ENCODE measurements at places on chromosomes 12 and 14. TPM values are rescaled to one million over a fixed set of nuclear protein-coding genes. Genes with fewer than 3 reads are reported as not detected.

The GYS2 gene
- not detected for total RNA-seq

The MRPL52 gene
- 45.1 TPM for total RNA-seq

The CBX5 gene
- total RNA-seq = 34.3 TPM

The FOXA1 gene
- 0.26 TPM for total RNA-seq

The ABCC9 gene
- 13.2 TPM for total RNA-seq

The SLC17A8 gene
- not detected for total RNA-seq

The CD4 gene
- 3.0 TPM for total RNA-seq

GRCh38 chr12:74671421-74671820 lies 133.8 kb downstream of the ATXN7L3B start:
- no peak for DNase-seq

GRCh38 chr14:74771399-74771798 lies 8.3 kb downstream of the YLPM1 start:
- no peak for DNase-seq

GRCh38 chr12:47725893-47726292 lies 603 bp upstream of the ENDOU start:
- DNase-seq = no peak

- no peak for DNase-seq
Observed at GRCh38 chr12:43291516-43291915, 260.5 kb downstream of the ADAMTS20 start.

DNA sequence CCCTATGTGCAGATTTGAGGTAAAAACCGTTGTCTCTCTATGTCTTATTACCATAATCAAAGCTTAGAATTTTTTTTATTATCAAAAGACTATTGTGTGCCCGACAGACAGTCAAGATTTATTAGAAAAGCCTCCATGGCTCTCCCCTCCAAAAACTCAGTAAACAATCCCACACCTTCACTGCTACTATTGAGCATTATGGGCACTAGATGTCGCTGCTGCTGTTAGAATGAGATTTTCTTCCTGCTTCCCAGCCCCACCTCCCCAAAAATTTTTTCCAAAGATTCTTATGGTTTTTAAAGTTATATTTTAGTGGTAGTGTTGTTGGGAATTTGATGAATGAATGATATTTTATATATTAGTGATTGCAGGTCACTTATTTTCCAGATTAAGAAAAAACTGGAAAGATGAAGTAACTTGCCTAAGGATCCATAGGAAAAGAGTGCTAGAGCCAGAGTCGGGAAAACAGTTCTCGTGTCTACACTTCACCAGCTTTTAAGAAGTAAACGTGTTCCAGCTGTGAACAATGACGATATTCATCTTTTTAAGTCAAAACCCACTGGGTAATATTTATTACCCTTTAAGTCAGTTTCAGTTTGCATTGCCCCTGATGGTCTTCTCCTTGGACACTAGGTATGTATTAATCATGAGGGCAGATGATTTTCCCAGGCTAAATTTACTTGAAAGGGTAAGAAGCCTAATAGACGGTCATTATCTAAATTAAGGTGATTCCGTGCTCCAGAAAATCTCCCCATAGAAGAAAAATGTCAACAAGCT lies 12.2 kb upstream of the FOXG1 start:
- DNase-seq = peak; percentile 59

DNA sequence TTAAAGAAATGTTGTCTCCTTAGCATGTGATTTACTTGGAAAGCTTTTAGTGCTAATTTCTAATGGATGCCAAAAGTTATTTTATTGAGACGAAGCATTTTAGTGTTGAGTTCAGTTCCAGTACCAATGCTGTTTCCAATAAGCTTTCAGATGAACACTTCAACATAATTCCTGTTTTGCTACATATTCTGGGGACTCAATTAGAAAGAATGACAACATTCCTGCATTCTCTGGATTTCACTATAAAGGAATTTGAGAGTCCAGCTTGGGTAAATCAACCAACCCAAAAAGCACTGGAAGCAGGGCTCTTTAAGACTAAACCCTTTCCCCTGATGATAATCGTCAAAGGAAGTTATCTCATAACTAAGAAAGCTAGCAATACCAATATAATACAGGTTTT lies 353.0 kb upstream of the TMTC1 start:
- DNase-seq = no peak

GRCh38 chr14:49892636-49893308 lies at the start of gene ARF6:
TSS of gene ARF6 (plus strand) at chr14:49893082. CDS start at chr14:49893737, 655 bp downstream.
- peak; percentile 99 for DNase-seq

DNA sequence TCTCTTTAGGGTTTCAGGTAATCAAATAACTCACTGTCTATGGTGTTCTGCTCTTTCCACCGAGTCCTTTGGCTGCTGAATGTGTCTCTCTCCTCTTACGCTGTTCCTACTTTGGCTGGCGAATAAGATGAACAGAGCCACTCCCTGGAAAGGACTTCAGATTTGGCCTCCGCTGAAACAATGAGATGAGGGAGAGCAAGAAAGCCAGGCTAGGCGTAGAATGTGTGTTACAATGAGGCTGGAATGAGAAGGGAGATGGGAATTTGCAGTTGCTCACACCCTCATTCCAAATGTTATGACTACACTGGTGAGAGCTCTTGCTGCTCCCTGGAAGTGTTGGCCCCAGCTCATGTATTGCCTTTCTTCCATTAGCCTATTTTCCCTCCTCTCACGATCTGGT lies at the start of gene MFAP5:
MFAP5 (minus strand) TSS at position 234 of the 400 bp plus-strand sequence. CDS start 722 bp downstream, outside the sequence.
- no peak for DNase-seq

GRCh38 chr12:22574921-22575320 lies 30.6 kb upstream of the C2CD5 start:
- no peak for DNase-seq

DNA sequence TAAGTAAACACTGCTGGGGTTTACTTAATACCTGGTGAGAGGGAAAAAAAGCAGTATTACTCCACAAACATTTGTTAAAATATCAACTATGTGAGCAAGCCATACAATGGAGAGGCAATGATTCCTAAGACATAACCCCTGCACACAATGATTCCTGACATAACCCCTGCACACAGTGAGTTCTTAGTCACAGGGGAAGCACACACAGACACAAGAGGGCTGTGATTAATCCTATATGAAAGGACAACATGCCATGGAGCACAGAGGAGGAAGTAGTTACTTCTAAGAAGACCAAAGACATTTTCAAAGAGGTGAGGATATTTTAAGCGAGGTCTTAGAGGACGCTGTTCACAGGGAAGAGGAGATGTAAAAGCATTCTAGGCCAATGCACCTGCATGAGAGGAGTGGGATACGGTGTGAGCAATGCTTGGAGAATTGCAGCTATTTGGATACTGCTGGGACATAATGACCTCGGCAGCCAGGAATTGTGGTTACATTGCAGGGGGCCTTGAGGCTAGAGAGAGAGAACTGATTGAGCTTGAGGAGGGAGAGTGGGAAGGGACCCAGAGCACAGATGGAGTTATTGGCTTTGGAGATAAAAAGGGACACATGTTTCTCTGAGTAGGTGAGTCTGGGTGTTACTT lies 211.9 kb downstream of the APAF1 start:
- no peak for DNase-seq

GRCh38 chr12:104741077-104741476 lies 217.0 kb downstream of the SLC41A2 start:
- no peak for DNase-seq

DNA sequence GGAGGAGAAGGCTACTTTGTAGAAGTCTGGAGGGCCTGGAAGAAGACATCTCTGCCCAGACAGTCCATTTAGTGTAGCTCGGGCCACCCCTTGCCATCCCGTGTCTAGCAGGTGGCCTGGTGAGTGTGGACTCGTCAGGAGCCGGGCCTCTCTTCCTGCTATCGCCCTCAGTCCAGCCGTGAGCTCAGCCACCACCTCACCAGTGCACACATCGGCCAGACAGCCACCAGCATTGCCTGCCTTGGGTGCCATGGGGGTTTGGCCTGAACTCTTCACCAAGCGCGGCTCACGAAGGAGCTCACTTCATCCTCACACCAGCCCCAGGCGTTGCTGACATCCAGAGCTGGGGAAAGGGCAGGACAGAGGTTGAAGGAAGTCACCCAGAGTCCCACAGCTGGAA lies 19.6 kb upstream of the TRAF3 start:
- DNase-seq = no peak

GRCh38 chr12:105698075-105698474 lies 367.6 kb downstream of the C12orf75 start:
- DNase-seq = no peak

DNA sequence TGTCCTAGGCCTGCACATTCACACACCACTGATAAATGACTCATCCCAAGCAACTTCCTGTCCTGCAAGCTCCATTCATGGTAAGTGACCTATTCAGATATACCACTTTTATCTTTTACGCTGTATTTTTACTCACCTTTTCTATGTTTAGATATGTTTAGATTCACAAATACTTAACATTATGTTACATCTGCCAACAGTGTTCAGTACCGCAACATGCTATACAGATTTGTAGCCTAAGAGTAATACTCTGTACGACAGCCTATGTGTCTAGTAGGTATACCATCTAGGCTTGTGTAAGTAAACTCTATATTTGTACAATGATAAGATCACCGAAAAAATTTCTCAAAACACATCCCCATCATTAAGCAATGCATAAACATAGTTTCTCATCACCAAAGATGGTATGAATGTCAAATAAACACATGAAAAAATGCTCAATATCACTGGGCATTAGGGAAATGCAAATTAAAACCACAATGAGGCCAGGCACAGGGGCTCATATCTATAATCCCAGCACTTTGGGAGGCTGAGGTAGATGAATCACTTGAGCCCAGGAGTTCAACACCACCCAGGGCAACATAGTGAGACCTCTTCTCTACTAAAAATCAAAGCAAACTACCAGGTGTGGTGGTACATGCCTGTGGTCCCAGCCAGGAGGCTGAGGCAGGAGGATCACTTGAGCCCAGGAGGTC lies 20.7 kb downstream of the ATXN2 start:
- DNase-seq = no peak

- no peak for DNase-seq
Observed at GRCh38 chr12:62659453-62660295, 193.0 kb downstream of the MON2 start.

DNA sequence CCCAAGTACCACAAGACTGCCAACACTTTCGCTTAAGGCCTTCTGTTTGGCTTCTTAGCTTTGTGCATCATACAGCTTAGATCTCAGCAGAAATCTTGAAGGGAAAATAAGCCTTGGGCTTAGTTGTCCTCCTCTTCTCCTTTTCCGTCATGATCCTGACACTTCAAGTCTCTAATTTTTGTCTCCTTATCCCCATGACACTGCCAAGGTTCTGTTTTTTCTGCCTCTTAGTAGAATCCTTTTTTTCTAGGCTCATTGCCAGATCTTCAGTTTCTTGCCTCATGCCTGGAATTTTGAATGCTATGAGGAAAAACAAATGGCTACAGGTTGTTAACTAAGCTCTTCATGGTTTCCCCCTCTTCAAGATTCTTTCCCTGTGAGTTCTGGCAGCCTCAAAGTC lies 450.4 kb downstream of the LRFN5 start:
- DNase-seq = no peak

DNA sequence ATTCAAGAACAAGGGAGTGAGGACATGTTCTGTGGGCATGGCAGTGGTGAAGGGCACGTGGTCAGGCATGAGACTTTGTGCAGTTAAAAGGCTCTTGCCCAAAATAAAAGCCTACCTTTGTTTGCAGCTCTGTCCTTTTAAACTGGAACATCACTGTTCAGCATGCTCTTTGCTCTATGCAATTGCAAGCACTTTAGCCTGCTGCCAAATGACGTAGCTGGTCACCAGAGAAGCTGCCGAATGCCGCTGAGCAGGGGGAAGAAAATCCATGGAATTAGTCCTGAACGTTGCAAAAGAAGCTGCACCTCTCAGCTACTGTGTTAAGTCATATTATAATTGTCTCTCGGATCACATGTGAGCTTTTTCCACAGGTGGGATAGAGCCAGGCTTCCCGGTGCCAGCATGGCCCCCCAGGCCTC lies 176.3 kb upstream of the DIO2 start:
- DNase-seq = no peak

DNA sequence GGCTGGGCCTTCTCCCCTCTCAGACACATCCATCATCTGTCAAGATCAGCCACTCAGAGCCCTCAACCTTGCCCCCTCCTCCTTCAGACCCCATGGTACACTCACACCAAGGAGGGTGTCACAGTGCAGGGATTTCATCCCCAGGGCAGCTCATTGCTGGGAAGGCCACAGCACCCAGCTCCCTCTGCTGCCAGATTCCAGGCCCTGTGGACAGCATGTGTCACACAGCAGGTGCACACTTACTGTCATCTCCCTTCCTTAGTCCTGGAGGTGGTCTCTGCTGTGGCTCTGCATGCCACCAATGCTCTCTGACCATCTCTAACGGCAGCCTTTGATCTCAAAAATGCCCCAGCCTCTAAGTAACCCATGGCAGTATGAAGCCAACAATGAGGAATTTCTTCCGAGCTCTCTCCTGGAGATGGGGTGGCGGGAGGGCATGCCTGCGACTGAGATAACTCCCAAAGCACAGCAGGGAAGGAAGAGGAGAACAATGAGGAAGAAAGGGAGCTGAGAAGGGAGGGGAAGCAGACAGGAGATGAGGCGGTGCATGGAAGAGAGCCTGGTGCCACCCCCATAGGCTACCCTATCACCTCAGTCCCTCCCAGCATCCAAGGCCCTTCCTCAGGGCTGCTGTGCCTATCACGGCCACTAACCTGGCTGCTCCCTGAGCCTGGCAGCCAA lies 101.0 kb downstream of the SINHCAF start:
- DNase-seq = no peak

DNA sequence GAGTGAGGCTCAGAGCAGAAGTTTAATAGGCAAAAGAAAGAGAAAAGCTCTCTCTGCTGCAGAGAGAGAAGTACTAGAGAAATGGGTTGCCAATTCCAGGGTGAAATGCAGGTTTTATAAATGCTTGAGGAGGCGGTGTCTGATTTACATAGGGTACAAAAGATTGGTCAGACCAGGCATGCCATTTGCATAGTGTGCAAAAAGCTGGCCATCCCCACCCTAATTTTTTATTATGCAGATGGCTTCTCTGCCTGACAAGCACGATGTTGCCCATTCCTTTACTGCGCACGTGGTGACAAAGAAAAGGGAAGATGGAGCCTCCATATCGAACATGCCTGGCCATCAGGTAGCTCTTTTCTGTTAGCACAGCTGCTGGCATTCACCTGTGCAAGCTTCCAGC lies 209.3 kb upstream of the PPFIA2 start:
- DNase-seq = no peak

DNA sequence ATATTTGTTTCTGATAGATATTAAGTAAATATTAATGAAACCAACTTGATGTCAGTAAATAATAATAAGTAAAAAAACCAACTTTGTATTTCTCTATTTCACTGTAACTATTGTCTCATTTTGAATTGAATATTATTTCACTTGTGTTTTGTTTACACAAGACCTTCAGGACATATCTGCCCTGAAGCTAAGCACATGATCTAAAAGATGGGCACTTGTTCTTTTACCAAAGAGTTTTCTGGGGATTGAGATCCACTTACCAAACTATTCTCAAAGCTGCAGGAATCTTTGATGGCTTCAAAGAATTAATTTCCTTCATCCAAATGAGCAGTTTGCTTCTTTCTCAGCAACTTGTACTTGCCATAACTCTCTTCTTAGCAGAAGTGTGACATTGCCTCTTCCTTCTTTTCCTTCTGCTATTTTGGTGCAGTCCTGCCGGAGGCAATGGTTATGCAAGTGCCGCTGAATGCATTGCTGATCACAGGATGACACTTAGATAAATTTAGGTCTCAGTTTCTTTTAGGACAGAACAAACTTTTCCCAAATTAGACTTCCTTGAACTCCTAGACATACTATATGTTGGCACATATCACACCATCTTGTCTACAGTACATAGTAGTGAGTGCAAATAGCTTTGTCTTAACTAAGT lies 9.2 kb downstream of the FAR2 start:
- peak; percentile 37 for DNase-seq

- no peak for DNase-seq
Observed at GRCh38 chr14:53278602-53279506, 125.7 kb upstream of the DDHD1 start.

- DNase-seq = no peak
Observed at GRCh38 chr12:112375105-112375504, 7.1 kb downstream of the HECTD4 start.

GRCh38 chr14:83467811-83468210 lies 1934.2 kb upstream of the SEL1L start:
- no peak for DNase-seq
